ENCODE measurements at places on chromosomes 6 and 20.

DNA sequence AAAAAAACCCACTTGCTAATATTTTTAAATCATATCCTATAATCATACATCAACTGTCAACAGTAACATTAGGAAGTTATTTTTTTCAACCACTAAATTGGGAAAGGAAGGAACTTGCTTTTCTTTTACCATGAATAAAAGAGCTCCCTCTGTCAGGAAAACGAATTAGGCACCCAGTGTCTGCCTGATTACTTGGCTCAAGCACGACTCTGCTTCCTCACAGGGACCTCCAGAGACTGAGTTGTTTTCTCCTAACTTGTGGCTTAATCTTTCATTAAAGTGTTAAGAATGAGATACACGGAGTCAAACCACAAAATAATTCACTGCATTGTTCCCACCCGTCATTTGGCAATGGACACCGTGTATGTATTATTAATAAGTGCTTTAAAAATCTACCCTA is 1405.1 kb upstream of the EYS start:
- DNase-seq, result no peak

DNA sequence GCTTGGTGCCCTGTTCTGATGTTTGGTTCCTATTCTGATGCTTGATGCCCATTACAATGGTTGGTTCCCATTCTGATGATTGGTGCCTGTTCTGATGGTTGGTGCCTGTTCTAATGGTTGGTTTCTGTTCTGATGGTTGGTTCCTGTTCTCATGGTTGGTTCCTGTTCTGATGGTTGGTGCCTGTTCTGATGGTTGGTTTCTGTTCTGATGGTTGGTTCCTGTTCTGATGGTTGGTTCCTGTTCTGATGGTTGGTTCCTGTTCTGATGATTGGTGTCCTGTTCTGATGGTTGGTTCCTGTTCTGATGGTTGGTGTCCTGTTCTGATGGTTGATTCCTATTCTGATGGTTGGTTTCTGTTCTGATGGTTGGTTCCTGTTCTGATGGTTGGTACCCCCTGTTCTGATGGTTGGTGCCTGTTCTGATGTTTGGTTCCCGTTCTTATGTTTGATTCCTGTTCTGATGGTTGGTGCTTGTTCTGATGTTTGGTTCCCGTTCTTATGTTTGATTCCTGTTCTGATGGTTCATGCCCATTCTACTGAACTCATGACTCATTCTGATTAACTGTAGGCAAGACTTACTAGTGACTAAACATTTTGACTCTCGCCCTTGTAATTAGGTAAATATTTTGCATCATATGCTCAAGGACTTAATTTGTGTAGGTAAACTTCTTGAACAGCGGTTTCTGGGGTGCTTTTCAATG is 146.2 kb downstream of the DLL1 start:
- no peak for DNase-seq

- no peak for DNase-seq
Observed at GRCh38 chr6:36249536-36249935, 20.3 kb upstream of the PNPLA1 start.

DNA sequence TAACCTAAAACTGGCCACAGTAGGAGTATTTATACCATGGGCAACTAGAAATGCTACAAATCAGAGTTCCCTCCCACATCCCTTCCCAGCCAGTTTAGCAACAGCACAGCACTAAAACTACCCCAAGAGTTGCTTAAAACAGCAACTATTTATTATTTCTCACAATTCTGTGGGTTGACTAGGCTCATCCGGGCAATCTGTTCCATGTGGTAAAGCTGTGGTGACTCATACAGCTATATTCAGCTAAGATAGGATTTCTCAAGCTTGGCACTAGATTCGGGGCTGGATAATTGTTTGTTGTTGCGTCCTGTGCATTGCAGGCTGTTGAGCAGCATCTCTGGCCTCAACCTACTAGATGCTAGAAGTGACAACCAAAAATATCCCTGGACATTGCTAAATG is 8.6 kb upstream of the HECA start:
- no peak for DNase-seq

GRCh38 chr6:151052021-151052646 is 186.6 kb downstream of the MTHFD1L start:
- no peak for DNase-seq

DNA sequence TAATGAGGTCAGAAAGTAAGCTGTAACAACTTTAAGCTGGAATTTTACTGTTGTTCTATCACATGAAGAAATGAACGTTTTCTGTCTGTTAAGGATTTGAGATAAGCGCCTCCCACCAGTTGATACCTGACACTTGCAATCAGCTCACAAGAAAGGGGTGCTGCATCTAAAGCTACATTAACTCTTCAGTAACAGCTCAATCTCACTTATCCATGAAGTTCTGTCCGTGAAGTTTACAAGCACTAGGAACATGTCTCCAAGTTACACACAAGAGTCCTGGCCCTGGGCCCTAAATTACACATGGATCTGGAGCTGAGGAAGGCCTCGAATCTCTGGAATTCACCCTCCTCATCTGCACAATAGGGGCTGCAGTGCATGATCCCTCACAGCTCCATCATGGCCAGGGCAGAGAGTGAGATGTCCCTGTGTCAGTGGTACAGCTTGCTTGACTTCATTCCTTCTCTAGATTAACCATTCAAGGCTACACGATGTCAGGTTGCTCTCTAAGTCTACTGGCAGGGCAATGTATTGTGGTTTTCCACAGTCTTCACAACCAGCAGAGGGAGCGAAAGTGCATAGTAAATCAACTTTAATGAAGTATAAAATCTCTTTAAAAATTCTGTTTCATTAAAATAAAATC is 182.4 kb upstream of the MCHR2 start:
- DNase-seq, result no peak

DNA sequence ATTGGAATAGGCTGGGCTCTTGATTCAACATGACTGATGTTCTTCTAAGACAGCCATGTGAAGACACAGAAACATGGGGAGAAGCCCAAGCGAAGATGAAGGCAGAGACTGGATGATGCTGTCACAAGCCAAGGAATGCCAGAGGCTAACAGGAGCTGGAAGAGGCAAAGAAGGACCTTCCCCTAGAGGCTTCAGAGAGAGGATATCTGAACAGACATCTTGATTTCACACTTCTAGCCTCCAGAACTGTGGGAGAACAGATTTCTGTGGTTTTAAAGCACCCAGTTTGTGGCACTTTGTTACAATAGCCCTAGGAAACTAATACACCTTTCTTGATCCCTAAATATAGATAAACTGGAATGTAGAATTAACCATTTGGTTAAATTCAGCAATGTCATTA is 127.0 kb downstream of the EDN1 start:
- DNase-seq, result no peak

- DNase-seq, result no peak
Observed at GRCh38 chr6:68975064-68975463, 340.0 kb downstream of the ADGRB3 start.

DNA sequence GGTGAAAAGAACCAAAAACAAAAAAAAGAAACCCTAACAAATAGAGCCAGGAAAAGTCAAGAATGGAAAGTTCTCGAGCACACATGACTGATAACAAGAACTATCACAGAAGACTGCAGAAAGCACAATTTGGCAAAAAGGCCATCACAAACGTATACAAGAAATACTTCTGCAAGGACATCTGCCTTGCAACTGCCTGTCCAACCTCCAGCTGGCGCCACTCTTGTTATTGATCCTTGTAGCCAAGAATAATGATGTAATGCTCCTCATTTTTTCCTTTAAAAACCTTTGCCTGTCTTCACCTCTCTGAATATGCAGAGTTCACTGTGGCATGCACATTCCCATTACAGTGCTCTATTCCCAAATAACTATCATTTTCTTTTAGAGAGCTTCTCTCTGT is 87.9 kb upstream of the BMP5 start:
- no peak for DNase-seq

DNA sequence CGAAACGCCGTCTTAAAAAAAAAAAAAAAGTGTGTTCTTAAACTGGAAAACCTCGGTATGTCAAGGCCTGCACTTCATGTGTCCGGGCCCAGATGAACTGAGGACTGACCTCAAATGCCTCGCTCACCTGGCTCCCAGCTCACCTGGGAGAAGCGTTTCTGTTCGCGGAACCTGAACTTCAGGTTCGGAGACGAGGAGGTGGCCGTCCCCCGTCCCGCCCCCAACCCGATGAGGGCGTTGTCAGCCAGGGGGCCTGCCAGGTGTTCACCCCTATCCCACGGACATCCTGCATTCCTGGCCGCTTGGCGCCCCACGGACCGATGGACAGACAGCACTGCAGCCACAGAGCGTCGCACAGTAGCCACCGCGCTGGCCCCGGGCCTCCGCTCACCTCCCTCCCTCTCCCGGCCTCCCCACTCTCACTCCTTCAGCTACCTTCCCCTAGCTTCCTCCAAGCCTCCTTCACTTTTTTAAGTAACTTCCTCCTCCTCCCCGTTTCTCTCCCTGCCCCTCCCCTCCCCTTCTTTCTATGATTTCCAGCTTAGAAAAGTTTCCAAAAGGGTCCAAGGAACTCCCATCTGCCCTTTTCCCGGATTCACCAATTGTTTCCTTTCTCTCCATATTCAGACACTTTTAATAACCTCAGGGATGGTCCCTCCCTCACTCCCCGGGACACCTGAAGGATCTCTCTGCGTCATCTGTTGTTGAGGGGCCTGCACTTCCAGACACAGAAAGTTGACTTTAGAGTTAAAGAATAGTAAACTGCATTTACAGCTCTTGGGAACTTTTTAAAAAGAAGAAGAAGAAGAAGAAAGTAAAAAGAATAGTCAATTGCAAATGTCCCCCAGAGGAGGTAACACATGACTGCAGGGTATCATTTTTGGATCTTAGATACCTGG is 22.7 kb upstream of the MCM3 start:
- DNase-seq, result no peak

GRCh38 chr6:141501616-141502015 is 631.1 kb upstream of the GJE1 start:
- DNase-seq, result no peak

DNA sequence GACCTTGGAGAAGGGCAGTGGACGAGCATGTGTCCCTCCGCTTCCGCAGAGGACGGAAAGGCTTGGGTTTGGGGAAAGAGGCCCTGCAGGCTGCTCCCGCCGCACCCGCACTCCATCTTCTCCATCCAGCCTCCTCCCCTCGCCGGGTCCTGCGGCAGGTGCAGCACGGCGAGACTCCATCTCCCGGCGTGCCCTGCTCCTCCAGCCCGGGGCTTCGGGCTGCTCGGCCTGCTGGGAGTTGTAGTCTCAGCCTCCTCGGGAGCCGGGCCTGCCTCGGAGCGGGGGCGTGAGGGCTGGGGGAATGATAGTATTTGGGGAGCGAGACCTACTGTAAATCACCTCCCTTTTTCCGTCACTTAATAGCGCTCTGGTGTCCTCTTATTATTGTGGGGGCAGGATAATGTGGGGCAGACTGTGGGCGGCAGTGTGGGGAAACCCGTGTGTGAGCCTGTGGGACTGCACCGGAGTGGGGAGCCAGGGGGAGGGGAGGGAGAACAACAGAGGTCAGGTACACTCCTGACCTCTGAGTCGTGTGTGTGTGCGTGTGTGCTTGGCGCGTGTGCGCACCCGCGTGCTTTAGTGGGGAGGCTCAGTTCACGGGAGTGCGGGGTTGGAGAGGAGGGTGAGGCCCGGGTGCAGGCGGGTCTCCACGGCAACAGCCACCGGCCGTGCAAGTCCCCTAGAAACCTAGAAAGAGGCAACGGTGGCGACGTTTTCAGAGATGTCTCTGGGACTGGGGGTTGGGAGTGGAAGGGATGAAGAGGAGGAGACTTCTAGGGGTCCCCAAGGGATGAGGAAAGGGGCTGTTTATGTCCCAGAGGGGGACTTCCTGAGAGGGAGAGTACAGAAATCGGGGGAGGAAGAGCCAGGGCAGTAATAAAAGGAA is 4.1 kb downstream of the TTBK1 start:
- DNase-seq, result peak; percentile 58

Measured in activated gamma-delta T cell treated with anti-CD3 and anti-CD28 coated beads, Interleukin-2, amount 50 U/mL, for 16 hours (primary cell).